ENCODE measurements at places on chromosomes 6 and 20.
A peak's percentile ranks its signal among the peaks of the same experiment; 100 is the strongest.

DNA sequence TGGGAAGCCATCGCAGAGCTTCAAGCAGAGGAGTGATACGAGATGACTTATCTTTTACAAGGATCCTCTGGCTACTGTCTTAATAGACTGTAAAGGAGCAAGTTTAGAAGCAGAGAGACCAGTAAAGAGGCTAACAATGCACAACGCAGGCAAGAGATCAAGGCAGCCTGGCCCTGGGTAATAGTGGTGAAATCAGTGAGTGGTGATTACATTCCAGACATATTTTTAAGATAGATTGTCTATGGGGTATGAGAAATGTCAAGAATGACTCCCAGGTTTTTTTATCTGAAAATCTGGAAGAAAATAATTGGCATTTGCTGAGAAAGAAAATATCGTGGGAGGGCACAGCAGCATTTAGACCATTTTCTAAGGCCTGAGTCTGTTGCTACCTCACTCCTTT is 213.6 kb upstream of the HTR1E start:
- DNase-seq = no peak

DNA sequence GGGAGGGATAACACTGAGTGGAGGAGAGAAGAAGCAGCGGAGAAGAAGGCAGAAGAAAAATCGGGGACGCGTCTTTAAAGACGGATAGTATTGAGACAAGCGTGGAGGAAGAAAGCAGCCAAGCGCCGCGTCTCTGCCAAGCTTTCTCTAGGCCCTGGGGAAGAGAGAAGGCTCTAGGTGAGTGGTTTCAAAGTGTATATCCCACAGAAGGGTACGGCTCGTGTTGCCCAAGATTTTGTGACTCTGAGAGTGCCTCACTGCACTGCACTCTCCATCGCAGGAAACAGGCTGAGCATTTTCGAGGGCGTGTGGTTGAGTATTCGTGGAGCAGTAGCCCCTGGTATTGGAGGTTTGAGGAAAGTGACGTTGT is 185.4 kb downstream of the TRIM27 start:
- DNase-seq = no peak

DNA sequence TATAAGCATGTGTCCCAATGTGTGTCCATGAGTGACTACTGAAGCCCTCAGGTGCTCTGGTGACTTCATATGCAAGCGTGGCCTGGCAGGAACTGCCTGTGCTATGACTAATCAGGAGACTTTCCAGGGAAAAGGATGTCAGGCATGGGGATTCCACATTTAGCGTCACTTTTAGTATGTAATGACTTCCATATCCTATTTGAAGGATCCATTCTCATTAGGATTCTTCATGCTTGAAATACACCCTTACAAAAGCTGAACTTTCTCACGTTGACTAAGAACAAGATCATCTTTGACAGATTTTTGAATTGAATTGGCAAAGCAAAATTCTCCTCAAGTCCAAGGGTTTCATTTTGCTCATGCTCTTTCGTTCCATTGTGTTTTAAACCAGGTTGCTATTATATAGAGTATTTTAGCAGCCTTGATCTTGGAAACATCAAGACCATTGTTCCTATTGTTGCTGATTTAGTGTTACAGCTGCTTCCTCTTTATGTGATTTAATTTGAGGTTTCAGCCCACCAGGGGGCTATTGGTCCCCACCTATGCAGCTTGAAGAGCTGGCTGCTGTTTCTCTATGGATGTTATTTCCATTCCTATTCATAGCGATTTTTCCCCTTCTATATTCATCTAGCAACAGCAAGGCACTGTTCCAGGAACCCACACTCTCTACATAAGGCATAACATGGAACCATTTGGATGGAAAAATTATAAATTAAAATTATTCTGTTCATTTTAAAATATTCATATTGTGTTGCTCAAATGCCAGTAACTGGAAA is 418.6 kb downstream of the CDKAL1 start:
- peak; percentile 63 for DNase-seq

- DNase-seq = peak; percentile 89
Measured at GRCh38 chr6:142013287-142013686, 119.4 kb upstream of the GJE1 start.

Data from fibroblast of pulmonary artery (primary cell).